NCI-H1417 treated with DMSO at 0.1 percent for 48 hours (cell line): ENCODE measurements at places on chromosomes 2 and 18.

GRCh38 chr2:109711230-109712122, 82.6 kb upstream of the RGPD5 start:
- DNase-seq = no peak

- DNase-seq = no peak
Observed at GRCh38 chr2:98458207-98458606, 13.5 kb downstream of the INPP4A start.

DNA sequence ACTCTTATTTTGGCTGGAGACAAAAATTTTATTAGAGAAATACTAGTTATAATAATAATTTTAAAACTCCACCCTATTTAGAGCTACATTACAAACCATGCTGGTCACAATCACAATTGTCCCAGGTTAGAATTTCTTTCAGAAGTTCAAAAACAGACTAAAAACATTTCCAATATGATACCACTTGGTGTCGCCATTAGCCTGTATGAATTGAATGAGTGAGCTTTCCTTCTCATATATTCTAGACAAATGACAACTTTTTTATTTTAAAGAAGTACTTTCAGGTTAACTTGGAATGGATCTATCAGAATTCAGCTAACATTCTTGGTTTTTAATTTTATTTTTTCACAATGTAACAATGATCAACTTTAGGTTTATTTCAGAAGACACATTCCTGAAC, 48.0 kb downstream of the SERPINB8 start:
- peak; percentile 32 for DNase-seq

DNA sequence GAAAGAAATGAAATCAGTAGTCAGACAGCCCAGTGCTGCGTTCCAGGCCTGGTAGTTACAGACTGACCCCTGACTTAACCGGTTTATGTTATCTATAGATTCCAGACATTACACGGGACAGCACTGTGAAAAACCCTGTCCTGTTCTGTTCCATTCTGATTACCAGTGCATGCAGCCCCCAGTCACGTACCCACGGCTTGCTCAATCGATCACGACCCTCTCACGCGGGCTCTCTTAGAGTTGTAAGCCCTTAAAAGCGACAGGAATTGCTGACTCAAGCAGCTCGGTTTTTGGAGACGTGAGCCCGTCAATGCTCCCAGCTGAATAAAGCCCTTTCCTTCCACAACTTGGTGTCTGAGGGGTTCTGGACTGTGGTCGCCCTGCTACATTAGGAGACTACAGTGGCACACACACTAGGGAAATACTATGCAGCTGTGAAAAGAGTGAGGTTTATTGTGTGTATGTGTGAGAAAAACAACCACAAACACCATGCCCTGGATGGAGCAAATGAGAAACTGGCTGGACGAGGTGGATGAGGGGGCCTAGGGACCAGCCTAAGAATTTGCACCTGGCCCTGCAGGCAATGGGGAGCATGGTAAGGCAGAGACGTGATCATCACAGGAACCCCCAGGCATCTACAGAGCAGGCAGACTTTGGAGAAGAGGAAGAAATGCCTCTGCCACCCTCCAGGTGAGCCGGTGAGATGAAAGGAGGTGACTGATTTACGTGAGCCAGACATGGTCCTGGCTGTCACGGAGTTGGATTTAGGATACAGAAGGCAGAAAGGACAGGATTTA, 49.1 kb upstream of the SEMA4C start:
- DNase-seq = no peak

DNA sequence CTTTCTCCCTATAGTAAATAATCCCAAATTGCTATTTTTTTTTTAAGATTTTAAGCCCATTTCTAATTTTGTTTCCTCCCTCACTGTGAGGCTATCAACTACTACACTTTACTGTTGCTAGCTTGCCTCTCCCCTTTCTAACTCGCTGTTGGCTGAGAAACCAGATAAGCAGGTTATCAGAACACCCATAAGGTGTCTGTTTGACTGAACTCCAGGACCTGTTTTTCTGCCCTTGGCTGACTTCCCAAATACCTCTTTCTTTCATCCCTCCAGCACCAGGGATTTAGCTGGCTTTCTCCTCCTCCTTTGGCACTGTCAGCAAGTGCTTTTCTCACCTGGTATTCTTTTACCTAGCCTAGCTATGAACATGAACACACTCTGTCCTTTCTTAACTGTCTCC, 11.1 kb downstream of the TRAK2 start:
- DNase-seq = no peak

GRCh38 chr18:31618801-31619200, 27.1 kb downstream of the TTR start:
- DNase-seq = no peak

DNA sequence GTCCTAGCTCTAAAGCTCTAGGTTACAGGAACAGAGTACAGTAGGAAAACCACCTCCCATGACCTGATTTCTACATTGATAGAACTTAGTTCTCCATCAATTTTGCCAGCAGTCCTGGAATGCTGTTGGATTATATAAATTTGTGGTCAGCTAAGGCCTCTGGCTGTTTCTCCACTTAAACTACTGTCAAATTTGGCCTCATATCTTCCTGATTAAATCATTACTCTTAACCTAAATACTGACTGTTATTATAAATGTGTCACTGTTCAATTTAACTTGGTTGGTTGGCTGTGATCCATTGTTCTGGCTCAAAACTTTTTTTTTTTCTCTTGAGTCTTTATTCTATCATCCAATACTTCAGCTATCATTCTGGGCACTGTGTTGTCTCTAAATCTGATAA, 71.2 kb downstream of the TGFA start:
- no peak for DNase-seq

DNA sequence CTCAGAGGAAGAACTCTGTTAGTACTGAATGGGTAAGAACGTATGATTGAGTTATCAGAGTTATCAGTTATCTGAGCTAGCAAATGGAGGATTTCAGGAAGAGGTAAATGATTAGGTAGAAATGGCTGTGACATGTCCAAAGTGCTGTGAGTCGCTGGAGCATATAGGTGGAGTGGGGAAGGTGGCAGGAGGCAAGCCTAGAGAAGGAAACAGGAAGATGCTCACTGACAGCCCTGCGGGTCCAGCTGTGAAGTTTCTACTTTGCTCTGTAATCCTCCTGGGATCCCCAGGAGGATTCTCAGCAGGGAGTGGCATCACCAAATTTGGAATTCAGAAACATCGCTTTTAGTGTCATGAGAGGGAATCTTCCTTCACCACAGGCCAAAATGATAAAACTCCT, 52.0 kb downstream of the GYPC start:
- DNase-seq = no peak

DNA sequence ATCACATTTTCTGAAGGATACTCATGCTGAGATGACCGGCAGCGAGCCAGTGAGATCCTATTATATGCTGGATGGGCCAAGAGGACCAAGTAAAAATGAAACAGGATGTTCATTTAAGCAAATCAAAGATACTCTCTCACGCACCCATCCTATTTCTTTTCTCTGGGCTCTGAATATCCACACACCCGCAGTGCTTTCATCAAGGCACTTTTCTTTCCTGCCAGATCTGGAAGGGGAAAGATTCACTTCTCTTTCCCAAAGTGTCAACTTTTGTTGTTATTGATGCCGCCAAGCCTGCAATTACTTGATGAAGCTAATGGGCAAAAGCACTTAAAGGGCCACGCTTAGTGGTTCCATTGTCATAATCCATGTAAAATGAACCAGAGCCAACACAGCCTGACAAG, 191.9 kb upstream of the CHAC2 start:
- peak; percentile 55 for DNase-seq

- DNase-seq = no peak
Observed at GRCh38 chr2:4873364-4873763, 818.8 kb upstream of the SOX11 start.

- DNase-seq = no peak
Observed at GRCh38 chr2:58268685-58269084, 27.6 kb upstream of the FANCL start.

DNA sequence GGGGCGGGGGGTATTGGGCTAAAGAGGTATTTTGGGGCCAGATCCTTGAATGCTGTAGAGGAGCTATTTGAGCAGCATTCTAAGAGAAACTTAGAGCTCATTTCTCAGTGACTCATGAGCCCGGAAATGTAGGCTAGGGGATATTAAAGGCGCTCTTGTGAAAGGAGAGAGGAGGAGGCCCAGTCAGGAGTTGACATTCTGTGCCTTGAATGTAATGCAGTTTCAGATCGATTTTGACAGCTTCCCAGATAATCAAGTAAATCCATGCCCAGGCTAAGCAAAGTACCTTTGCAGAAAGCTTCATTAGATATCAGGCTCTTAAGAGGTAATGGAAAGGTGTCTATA, 1.5 kb downstream of the CAB39 start:
- DNase-seq = no peak

GRCh38 chr2:189581354-189582139, 961 bp upstream of the SLC40A1 start:
- no peak for DNase-seq

- DNase-seq = no peak
Observed at GRCh38 chr2:194319222-194319992, 1337.6 kb upstream of the SLC39A10 start.

- DNase-seq = no peak
Observed at GRCh38 chr18:76785872-76786271, 36.5 kb upstream of the ZNF236 start.

DNA sequence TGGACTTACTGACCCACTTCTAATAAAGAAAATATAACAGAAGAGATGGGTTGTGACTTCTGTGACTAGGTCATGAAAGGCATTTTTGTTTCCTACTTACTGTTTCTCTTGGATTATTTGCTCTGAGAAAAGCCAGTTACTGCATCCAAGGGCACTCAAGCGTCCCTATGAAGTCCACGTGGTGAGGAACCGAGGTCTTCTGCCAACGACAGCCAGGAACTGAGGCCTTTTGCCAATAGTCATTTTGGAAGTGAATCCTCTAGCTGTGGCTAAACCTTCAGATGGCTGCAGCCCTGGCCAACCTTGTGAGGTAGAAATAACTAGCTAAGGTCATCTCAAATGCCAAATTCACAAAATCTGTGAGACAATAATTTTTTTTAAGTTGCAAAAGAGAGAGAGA, 449.8 kb upstream of the RGPD4 start:
- no peak for DNase-seq

DNA sequence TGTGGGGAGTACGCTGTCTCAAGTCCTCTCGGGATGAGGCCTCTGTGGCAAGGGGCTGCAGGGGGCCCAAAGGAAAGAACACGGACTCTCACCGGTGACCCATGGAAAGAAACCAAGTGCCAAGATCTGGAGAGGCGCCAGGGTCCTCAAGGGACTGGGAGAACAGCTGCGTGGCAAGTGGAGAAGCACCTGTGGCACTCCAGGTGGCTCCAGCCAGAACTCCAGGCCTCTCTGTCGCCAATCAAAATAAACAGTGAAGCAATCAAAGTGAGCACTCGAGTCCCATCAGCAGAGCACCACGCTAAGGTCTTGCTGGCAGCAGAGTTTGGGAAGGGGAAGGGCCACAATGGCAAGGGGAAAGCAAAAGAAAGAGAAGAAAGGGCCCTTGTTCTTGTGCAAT, 54.7 kb downstream of the BCL2 start:
- peak; percentile 81 for DNase-seq

DNA sequence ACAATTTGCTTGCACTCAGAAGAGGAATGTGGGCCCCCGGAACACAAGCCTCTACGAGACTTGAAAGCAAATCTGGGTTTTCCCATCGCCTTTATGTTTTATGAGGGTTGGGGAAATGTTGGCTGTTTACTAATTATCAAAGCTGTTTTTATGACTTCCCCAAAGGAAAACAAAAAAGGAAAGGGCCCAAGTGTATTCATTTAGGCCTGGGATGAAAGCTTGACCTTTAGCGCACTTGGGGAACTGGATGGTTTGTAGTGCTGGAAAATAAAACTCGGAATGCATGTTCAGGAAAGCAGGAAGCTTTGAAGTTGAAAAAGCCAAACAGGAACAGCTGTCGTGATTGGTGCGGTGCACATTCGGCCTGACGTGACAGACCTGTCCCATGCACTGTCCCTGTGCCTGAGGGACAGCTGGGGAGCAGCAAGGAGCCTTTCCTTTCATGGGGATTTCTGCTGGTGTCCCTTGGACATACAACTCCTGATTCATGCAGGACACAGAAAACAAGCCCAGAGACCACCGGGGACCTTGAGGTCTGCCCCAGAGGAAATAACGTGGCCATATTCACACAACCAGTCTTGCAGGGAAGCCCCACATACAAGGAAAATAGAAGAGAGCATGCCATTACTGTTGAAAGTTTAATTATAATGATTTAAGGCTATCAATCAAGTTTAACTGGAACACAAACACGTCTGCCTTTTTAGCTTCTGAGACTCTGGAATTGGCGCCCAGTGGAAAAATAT, 169.7 kb upstream of the APCDD1 start:
- no peak for DNase-seq

DNA sequence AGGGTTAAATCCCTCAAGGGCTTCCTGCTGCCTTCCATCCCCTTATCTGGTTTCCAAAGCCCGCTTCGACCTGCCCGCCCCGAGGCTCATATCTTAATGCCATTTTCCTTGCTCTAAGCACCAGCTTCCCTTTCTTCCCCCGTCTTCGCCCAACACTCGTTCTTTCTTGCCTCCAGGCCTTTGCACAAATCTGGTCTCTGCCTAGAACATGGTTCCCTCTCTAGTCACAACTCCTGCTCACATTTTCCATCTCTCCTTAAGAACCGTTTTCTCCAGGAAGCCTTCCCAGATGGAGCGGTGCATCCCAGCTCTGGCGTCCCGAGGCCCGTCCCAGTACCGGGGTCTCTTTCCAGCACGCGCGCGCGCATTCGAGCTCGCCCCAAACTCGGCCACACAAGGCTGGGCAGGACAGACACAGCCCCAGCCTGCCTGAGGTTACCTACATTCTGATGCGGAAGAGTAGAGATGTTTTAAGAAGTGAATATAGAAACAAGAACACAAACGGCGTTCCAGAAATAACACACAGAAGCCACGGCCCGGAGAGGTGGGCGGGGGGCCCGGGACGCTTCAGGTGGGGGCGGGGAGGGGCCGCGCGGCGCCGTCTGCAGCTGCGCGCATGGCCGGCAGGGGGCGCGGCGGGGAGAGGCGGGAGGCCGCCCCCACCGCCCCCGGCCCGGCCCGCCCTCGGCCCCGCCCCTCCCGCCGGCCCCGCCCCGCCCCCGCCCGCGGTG, at the start of gene DGKD:
Gene DGKD (plus strand): TSS at position 726 of the 731 bp plus-strand sequence. CDS start 25 bp downstream, outside the sequence.
- DNase-seq = no peak

GRCh38 chr2:137963535-137964065, 673 bp upstream of the HNMT start:
- no peak for DNase-seq

DNA sequence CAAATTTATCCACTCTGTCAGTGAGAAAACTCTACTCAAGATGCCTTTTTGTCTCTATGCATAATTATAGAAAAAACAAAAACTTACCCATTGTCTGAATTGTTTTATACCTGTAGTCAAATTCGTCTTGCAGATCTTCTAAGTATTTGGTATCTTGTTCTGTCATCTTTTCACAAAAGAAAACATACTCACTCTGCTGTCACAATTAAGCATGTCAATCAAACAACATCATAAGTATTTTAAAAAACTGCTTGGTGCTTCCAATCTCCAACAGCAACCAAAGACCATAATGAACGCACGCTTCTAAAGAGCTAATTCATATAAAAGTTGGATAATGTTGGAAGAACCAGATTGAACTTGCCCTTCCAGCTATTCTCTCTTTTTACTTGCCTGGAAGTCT, 55.6 kb upstream of the STAT1 start:
- no peak for DNase-seq

- no peak for DNase-seq
Observed at GRCh38 chr2:20656561-20656960, 5.7 kb upstream of the HS1BP3 start.

- no peak for DNase-seq
Observed at GRCh38 chr2:234502285-234502918, 5.5 kb upstream of the ARL4C start.

GRCh38 chr2:152657043-152657442, 60.2 kb downstream of the PRPF40A start:
- no peak for DNase-seq

- no peak for DNase-seq
Observed at GRCh38 chr2:229044581-229044980, 226.5 kb downstream of the PID1 start.

GRCh38 chr2:10935953-10936942, 24.5 kb downstream of the KCNF1 start:
- no peak for DNase-seq
